Suppressor macrophage (primary cell): ENCODE measurements at places on chromosomes 2 and 18.
A peak's percentile ranks its signal among the peaks of the same experiment; 100 is the strongest.

DNA sequence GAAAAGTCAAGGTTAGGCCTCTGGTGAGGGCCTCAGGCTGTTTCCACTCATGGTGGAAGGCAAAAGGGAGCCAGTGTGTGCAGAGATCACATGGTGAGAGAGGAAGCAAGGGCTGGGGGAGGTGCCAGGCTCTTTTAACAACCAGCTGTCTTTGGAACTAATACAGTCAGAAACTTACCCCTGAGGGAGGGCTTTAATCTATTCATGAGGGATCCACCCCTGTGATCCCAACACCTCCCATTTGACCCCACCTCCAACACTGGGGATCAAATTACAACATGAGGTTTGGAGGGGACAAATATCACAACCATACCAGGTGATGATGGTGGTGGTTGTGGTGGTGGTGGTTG is 10.9 kb downstream of the POLI start:
- no peak for DNase-seq

GRCh38 chr2:239321596-239322415 is 79.0 kb downstream of the HDAC4 start:
- peak; percentile 30 for DNase-seq

DNA sequence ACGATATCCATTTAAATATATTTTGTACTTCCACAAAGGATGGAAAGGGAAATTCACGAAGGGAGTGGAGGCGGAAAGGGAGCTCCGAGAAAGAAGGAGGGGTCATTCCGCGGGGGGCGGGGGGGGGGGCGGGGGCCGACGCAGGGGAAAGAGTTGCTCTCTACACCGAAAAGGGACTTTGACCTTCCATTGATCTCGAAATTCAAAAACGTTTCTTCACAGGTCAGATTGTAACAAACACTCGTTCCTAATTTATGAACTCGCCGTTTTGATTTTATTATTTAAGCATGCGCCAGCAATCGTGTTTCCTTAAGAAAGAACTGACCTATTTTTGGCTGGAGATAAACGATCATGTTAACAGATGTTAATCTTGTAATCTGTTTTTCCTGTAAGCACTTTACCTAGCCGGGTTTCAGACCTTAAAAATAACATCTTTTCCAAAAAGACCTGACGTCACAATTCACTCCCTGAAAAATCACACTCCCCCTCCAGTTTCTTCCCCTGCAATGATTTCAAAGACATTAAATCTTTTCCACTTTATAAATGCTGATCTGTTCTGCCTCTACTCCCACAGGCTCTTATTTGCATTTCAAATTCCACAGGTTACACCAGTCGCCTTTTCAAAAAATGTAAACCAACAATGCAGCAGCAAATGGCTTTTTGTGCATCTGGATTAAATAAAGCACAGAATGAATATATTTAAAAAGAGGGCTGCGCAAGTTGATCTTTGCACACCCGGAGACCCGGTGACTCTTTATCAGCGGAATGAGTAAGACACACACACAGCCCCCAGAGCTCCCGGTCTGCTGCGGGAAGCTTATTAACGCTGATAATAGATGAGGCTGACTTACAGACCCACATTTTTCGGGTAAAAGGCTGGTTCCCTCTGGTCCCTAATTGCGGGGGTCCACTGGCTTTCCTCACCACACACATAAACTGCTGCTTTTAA is 1.6 kb downstream of the ZNF516 start:
- peak; percentile 61 for DNase-seq

DNA sequence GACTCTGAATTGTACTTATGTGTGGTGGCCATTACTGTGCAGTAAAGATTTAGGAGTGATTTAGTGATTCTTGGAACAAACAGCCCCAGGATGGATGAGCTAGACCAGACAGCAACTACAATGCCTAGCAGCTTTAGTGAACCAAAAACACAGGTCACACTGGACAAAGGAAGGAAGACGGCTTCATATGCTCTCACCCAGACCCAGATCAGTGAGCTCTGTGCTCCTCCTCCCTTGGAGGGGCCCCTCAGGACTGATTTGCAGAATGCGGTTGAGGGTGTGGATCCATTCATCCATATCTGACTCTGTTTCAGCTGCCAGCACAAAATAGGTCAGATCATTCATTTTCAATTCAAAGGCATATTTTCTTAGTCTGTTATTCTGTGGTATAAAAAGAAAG is 159.7 kb upstream of the CCDC195 start:
- no peak for DNase-seq

- no peak for DNase-seq
Observed at GRCh38 chr2:18412980-18413675, 147.3 kb downstream of the RDH14 start.

GRCh38 chr2:139196754-139197153 is 416.6 kb upstream of the NXPH2 start:
- no peak for DNase-seq

GRCh38 chr18:22504251-22505030 is 86.7 kb upstream of the CTAGE1 start:
- no peak for DNase-seq

GRCh38 chr18:2908946-2909335 is 62.1 kb downstream of the EMILIN2 start:
- DNase-seq = no peak

- peak; percentile 46 for DNase-seq
Observed at GRCh38 chr2:150486539-150487484, 655 bp downstream of the RND3 start.

DNA sequence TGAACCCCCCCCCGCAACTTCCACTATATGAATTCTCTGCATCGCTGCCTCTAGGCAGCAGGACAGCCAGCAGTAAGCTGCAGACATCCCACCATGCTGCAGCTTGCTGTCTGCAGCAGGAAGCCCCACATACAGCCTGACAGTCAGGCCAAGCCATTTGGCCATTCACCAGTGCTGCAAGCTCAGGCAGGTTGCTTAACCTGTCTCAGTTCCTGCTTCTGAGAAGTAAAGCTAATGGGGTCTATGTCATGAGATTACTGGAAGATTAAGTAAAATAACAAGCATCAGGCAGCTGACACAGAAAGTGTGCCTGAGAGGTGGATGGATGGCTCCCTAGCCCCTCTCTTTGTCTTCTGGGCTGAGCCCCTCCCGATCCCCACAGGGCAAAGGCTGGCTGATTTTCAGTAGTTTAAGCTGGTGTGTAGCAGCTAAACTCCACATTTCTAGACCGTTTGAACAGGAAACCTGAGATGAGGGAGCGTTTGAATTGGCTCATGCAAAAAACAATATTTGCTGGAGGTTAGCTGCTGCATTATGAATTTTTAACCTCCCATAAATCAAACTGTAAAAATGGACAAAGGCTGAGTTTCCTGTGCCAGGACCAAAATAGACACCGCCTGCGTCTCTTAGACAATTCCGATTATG is 193.8 kb upstream of the ARL4C start:
- DNase-seq = no peak

DNA sequence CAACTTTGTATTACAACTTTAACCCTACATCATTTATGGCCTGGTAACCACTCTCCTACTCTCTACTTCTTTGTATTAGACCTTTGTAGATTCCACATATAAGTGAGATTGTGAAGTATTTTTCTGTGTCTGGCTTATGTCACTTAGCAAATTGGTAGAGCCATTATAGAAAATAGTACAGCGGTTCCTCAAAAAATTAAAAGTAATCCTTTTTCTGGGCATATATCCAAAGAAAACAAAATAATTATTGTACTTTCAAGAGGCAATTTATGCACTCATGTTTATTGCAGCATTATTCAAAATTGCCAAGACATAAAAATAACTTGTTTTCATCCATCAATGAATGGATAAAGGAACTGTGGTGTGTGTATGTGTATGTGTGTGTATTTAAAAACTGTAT is 537.5 kb upstream of the FSIP2 start:
- DNase-seq = no peak

DNA sequence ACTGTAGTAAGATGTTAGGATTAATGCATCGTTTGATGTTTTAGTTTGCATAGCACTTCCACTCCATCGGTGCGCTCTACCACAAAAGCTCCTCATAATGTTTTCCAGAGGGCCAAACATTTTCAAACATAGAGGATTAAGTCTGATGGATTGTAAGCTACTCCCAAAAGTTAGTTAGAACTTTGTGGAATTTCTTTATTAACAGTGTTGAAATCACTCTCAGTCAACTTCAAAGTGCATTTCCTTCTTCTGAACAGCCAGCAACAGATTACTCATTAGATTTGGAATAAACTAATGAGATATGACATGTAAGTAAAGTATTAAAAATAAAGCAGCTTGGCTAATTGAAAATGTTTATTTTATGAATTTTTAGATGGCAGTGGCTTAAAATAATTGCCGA is 30.1 kb upstream of the CTAGE1 start:
- no peak for DNase-seq

GRCh38 chr18:79866889-79867574 is 69.3 kb downstream of the KCNG2 start:
- no peak for DNase-seq

DNA sequence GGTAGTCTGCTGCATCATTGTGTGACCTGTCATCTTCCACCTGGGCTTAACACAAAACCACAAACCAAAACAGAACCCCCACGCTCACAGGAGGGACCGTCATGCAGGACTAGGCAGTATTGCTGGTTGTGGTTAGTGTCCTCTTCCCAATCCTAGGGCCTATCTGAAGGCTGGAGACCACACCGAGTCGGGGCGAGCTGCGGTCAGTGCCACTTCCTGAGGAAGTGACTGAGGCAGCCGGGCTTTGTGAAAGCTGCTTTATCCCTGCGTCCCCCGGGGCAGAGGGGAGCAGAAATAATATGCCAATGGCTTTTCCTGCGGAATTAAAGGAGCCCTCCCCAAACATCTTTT is 22.9 kb downstream of the ZNF532 start:
- peak; percentile 96 for DNase-seq

DNA sequence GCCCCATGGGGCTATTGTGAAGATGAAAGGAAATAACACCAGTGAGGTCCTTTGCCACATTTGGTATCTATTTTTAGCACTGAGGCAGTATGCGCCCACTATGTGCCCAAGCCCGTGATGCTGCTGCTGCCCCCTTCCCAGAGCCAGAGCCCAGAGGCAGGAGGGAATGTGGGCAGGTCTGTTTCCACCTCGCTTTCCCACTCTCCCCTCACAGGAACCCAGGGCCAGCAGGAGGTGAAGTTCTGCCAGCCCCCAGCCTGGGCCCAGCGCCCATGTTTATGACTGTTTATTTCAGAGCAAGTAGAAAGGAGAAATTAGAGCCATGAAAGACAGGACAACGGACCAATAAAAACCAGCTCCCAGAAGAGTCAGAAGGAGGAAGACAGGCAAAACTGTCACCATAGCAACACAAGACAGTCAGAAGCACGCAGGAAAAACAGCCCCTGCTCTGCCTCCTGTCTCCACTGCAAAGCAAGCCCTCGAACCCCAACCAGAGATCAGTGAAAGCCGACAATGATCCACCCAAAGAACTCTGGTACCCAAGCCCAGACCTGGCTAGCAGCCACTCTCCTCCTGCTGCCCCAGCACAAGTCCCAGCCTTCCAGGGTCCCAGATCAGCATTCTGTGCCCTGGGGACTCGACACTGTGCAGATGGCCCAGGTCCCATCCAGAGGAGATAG is 1.4 kb downstream of the CYRIA start:
- peak; percentile 94 for DNase-seq

DNA sequence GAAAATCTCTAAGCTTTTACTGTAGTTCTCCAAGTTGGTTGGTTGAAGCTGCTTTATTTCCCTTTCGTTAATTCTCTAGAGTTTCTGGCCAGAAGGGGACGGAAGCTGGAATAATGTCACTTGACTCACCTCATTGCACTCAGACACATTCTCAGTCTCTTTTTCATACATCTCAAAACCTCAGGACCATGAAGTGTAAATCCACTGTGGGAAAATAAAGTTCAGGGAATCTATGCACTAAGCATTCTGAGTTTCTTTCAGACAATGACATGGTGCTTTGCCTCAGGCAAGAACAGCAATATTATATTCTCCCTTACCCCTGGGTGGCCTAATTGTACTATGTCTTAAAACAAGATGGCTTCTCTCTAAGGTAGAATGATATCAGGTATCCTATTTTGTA is 167.8 kb downstream of the PRPF40A start:
- no peak for DNase-seq

DNA sequence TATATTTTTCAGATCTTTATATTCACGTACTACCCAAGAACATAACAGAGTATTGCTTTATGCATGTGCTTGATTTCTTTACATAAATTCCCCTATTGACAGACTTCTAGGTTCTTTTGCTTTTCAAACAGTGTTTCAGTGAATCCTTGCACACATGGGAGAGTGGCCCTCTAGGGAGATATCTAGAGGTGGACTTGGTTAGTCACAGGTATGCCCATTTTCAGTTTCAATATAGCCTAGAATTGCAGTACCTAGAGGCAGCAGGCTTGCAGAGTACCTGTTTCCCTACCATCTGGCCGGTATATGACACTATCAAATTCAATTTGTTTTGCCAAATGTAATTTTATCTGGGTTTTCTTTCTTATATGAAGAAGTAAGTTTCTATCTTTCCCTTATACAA is 36.8 kb downstream of the EML6 start:
- DNase-seq = no peak

GRCh38 chr18:32271672-32272208 is 81.9 kb downstream of the MEP1B start:
- DNase-seq = peak; percentile 60

GRCh38 chr18:57915865-57916582 is 112.9 kb upstream of the ATP8B1 start:
- peak; percentile 12 for DNase-seq

- DNase-seq = no peak
Observed at GRCh38 chr2:5725794-5726463, 33.7 kb downstream of the SOX11 start.
